Stimulated activated CD4-positive, alpha-beta T cell treated with anti-CD3 and anti-CD28 coated beads, Interleukin-12 subunit alpha, Interleukin-12 subunit beta, amount 100 ng/mL, for 48 hours (primary cell): ENCODE measurements at places on chromosomes 1 and 21.
A peak's percentile ranks its signal among the peaks of the same experiment; 100 is the strongest.

GRCh38 chr1:147820761-147821297 is 60.4 kb upstream of the GJA5 start:
- DNase-seq: no peak

- peak; percentile 68 for DNase-seq
These were observed 18.5 kb downstream of the ALDH4A1 start for GRCh38 chr1:18883636-18884418.

DNA sequence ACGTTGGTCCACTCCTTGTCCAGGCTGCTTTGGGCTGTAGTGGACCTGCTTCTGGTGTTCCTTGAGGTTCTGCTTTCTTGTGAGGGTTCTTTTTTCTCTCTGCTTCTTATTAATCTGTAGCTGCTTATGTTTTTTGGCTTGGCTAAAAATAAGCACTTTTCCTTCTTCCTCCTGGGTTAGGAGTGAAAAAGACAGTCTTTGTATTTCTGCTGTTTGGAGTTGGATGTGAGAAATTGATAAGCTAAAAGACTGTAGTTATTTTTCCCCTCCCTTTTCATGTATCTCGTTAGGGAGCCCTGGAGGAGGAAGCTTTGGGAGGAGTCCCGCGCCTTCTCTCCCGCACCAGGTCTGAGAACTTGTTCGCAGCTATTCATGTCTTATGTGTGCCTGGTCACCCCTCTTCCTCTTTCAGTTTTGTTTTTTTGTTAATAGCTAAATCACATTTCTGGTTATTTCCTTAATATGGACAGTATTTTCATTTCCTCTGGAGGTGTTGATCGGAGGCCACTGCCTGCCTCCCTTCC is 79.0 kb downstream of the GALNT2 start:
- DNase-seq: no peak

- DNase-seq: no peak
These were observed 9.0 kb upstream of the VHLL start for GRCh38 chr1:156308078-156308477.

GRCh38 chr1:116330846-116331245 is 42.2 kb upstream of the ATP1A1 start:
- DNase-seq: no peak

GRCh38 chr1:2046174-2046917 is 3.9 kb upstream of the PRKCZ start:
- DNase-seq: no peak

DNA sequence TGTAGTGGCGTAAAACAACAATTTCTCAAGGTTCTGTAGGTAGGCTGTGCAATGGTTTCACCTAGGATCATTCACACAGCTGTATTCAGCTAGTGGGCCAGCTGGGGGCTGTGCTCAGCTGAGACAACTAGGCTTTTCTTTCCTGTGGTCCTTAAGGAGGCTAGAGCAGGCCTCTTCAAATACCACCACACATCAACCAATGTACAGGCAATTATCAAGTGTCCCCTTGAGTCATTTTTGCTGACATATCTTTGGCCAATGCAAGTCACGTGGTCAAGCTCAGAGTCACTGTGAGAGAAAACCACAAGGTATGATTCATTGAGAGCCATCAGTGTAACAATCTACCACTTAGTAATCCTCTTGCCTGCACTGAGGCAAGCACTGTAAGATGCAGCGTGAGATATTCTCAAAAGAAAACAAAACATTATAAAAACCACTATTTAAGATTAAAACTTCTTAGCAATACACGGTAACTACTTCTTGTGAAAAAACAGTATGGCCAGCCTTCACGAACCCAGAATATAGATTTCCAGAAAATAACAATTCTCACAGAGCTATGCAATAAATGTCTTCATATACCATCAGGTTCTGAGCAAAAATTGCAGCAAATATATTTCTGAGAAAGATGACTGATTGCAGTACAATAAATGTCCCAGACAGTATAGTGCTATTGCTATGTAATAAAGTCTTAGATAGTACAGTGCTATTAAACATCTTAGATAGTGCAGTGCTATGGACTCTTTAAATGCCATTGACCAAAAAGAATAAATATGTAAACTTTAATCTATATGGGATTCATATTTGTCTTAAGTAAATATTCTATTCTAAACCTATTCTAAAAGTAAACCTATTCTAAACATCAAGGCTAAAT is 55.3 kb downstream of the NME7 start:
- DNase-seq: peak; percentile 27

DNA sequence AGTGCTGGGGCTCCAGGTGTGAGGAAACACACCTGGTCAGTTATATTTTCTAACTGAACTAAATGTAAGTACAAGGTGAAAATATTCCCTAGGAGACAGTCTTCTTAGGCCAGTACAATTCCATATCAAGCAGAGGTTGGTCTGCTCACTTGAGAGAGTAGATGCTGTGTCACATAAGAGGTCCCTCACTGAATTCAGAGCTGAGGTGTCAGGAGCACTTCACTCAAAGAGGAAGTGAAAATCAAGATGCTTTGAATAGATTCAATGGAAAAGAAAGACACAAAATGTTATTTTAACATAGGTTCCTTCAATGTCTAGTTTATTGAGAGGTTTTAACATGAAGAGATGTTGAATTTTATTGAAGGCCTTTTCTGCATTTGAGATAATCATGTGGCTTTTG is 4.3 kb upstream of the FCRL3 start:
- no peak for DNase-seq

DNA sequence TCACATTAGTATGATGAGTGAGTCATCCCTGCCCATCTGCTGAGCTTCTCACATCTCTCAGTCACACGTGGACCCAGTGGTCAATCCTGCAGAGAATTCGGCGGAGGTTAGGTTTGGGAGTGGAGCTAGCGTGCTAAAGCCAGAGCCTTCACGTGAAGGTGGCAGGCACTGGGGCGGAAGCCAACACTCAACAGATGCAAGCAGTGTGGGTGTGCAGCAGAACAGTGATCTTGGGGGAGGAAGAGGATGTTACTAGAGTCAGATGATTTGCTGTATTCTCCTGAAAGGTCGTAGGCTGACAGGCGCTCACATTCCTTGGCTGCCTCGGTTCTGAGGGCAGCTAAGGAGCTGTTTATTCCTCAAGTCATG is 6.7 kb downstream of the C1orf115 start:
- no peak for DNase-seq

DNA sequence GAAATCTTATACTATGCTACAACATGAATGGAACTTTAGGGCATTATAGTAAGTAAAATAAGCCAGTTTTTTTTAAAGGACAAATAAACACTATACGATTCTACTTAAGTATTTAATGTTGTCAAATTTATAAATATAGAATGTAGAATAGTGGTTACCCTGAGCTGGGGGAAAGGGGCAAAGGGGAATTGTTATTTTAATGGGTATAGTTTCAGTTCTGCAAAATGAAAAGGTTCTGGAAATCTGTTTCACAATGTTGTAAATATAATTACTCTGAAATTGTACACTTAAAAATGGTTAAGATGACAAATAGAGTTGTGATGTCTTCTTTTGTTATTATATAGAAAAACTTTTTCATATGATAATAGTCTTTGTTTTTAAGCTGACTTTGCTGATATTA is 366.3 kb downstream of the MRPL39 start:
- no peak for DNase-seq

- DNase-seq: peak; percentile 77
These were observed 6.9 kb downstream of the TNFRSF1B start for GRCh38 chr1:12173631-12174121.

- DNase-seq: no peak
These were observed 24.7 kb upstream of the STUM start for GRCh38 chr1:226523646-226524406.

DNA sequence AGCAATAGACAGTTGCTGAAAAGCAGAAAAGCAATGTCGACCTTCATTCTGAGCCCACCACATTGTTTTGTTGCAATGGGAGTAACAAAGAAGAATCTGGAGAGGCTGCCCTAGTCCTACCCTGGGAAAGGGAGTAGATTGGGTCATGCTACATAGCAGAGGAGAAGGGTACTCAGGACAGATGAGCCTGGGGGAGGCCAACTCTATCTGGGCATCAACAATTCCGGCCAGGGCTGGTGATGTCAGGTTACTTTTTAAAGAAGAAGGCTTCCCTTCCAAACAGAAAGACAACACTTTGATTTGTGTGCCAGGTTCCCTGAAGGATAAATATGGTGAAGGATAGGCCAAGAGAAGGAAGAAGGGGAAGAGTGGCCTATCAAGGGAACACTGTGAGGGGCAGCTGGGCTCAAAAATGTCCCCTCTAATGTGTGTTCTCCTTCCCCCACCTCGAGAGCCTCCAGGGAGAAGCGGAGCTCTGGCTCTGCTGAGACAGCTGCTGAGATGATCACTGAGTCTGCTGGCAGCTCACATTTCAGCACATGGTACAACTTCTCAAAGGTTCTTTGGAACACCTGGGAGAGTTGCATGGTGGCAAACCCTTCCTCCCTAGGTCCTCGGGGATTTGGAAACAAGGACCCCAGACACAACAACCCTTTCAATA is 3.2 kb upstream of the ADIPOR1 start:
- no peak for DNase-seq

- DNase-seq: no peak
These were observed 32.6 kb upstream of the NEK2 start for GRCh38 chr1:211708006-211708405.

GRCh38 chr1:114979278-114979891 is 50.2 kb upstream of the TSHB start:
- peak; percentile 40 for DNase-seq

- no peak for DNase-seq
These were observed 246.0 kb downstream of the TRABD2B start for GRCh38 chr1:47751193-47751592.

DNA sequence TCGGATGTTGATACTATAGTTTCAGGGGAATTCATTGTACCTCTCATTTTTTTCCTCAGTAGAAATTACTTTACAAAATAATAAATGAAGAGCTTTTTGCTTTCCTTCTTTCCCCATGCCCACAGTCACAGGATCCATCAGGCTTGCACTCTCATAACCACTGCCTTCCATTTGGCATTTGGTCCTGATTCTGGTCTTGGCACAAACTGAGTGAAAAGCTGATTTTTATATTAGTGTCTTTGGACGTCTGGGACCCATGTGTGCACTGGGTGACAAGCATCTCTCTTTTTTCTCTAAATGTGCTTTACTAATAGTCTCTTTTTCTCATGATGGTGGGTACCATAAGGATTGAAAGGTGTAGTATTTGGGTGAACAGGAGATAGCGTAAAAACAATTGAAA is 2.8 kb downstream of the ELAVL4 start:
- no peak for DNase-seq

DNA sequence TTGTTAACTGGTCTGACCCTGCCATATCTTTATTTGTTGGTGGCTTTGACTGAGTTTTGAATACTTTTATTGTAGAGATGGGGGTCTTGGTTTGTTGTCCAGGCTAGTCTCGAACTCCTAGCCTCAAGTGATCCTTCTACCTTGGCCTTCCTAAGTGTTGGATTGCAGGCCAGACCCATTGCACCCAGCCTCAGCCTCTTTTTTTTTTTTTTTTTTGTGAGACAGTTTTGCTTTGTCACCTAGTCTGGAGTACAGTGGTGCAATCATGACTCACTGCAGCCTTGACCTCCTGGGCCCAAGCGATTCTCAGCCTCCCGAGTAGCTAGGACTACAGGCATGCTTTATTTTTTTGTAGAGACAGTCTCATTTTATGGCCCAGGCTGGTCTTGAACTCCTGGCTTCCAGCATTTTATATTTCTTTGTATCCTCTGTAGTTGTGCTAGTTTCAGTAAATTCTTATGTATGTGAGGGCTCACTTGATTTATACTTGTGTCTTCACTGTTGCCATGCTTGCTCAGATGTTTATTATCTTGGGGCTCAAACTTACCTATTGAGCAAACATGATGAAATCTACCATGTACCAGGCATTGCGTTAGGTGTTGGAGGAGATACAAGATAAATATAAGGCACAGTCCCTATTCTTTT is 24.1 kb downstream of the THRAP3 start:
- DNase-seq: no peak

DNA sequence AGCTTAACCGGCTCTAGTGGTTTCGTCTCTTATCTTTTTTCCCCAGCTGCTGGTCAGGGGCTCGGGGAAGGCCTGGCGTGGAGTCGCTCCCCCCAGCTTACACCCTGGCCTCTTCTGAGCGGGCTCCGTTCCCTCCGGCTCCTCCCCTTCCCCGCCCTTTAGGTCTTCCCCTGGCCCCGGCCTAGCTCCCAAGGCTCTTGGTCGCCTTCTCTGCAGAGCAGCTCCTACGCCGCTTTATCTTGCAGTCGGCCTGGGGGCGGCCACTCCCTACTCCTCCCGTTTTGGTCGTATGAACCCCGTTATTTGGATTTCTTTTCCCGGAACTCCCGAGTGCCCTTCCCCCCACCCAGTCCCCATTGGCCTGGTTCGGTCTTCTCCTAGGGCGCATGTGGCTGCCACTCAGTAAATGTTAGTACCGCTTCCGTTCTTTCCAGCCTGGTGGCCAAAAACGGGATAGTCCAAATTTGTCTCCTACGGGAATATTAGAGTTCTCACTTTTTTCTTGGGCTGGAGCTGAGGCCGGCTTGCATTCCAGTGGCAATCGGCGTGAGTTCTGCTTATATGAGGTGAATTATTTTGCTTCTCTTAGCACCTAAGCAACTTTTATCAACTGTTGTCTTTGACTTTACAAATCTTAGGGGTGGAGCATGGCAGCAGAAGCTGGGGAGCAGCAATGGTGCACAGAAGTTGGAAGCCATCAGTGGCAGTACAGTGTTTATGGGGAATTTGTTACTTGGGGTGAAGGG is 467 bp downstream of the THRAP3 start:
- no peak for DNase-seq

DNA sequence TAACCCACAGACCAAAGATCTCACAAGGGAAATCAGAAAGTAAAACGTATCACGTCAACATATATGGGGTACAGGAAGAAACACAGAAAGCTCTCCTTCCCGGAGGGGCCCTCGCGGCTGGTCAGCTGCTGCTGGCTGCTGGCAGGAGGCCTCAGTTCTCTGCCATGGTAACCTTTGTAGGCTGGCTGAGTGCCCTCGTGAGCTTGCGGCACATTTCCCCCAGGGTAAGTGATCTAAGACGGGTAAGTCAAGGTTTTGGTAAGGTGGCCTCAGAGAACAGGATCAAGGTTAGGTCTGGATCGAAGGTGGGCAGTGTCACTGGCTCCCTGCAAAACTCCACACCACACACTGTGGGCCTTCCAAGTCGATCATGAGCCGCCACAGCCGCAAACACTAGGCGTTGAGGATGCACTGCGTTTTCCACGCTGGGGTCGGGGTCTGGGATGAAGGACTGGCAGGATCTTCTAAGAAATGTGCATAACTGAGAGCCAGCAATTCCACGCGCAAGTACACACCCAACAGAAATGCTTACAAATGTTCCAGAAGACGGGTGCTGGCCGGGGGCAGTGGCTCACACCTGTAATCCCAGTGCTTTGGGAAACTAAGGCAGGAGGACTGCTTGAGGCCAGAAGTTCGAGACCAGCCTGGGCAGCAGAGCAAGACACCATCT is 33.9 kb downstream of the WDR4 start:
- DNase-seq: no peak
